ENCODE measurements at places on chromosomes 6 and 20.

GRCh38 chr20:63121749-63122405, 94.1 kb downstream of the YTHDF1 start:
- no peak for DNase-seq

DNA sequence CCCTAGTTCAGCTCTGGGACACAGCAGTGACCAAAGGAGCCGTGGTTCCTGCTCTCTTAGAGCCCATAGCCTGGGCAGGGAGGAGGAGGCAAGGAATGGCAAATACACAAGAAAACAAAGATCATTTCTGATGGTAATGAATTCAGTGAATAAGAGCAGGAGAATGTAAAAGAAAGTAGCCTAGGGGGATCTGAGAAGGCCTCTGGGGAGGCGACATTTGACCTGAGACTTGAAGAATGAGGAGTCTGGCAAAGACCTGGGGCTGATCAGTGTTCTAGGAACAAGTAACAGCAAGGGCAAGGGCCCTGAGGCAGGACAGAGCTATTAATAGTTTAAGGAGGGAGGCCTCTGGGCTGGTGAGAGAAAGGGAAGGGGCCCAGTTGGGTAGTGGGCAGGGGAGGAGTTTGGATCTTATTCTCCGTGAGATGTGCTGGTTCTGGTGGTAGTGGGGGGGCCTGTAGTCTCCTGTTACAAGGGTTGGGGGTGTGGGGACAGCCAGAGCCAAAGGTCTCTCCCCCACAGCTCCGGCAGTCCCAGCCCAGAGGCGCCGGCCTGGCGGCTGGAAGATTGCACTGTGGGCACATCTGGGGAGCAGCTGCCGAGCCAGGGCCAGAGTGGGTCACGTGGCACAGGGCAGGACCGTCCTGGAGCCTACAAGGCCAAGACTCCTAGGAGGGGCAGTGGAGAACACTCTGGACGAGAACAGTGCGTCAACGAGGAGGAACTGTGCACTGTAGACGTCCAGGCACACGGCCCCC, 9.3 kb upstream of the ID1 start:
- peak; percentile 79 for DNase-seq

GRCh38 chr20:3115190-3116107, 30.9 kb upstream of the AVP start:
- peak; percentile 85 for DNase-seq

GRCh38 chr20:33656783-33657703, 5.1 kb upstream of the C20orf144 start:
- no peak for DNase-seq

DNA sequence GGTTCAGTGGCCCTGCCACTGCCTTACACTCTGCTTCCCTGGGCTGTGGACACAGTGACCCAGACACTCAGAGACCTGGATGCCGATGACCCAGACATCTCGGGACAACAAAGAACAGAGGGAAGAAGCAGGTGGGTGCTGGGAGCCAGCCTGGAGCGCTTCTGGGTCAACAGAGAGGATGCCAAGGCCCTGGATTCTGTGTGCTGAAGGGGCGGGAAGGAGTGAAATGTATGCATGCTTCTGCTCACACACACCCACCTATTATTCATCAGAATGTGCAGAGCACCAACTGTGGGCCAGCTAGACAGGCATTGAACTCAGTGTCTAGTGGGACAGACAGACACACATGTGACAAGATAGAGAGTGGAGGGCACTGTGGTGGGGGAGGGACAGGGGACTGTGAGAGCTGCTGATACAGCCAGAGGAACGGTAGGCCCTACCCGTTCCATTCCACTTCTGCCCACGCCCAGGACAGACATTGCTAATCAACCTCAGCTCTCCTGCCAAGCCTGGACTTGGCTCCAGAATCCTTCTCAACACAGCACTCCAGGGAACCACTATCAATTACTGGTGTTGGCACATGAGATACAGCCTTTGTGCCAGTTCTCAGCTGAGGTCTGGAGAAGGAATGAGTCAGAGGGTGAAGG, 20.2 kb downstream of the KCNK15 start:
- no peak for DNase-seq

GRCh38 chr20:46023999-46024398, 5.0 kb upstream of the SLC12A5 start:
- no peak for DNase-seq

DNA sequence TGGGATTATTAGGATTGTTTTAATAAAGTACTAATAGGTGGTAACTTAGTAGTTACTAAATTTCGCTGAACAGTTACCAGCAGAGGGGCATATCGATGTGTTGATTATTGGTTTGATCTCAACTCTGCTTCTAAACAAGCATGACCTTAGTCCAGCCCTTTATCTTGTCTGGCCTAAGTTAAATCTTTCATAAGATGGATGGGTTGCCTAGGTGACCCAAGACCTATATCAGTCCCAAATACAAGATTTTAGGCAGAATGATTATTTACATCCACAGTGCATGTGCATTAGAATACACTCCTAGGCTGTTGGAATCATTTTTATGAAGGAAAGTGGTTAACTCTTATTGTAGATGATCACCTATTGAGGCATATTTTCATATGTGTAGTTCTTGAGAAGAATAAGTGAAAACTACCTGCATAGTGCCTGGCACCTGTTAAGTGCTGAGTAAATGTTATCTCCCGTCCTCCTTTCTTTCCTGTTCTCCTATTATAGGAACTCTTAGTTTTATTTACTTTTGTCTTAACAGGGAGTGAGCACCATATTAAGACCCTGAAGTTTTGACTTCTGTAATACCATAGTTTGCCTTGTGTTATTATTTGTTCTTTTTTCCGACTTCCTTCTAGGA, 1.1 kb downstream of the HSF2 start:
- DNase-seq, result peak; percentile 24

DNA sequence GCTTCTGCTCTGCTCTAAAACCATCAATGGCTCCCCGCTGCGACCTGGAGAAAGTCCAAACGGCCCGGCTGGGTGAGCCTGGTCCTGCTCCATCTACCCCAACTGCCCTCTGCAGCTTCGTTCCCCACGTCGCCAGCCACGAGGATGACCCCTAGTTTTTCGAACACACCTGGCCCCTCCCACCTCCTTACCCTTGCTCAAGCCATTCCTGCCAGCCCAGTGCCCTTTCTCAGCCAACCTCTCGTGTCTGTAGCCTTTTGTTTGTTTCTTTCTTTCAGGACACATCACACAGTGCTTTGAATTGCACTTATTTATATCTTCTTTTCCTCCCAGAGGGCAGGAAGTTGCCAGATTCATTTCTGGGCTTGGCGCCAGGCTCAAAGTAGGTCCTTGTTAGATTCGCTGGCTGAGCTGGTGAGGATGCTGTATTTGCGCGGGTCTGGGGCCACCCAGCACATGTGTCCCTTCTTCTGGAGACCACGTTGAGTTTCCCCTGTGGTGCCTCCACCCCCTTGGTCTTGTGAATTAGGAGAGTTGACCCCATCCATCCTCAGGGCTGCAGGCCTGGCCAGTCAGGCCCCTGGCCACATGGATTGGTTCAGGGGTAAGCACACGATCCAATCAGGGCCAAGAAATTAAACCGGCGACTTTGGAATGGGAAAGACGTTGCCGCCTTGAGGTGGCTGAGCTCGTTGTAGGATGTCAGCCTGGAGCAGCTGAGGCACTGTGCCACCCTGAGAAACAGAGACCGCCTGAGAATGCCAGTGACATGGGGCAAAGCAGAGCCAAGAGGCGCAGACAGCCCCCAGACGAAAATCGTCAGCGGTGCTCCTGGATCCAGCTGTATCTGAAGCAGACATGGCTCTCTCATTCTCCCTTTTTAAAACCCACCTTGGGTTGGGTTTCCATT, 156.0 kb downstream of the CEBPB start:
- DNase-seq, result peak; percentile 67

DNA sequence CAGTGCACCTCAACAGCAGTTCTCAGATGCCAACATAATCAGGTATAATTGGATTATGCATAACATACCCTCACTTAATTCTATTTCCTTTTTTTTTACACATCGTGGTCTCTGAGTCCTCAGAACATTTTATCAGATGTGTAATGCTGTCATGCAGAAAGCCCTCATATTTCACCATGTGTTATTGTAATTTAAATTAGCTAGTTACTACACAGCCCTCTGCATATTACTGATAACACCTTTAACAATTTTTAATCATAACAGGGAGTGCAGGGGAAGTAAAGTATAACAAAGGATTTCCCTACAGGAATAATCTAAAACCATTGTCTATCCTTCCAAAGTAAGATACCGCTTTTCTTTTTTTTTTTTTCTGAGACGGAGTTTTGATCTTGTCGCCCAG, 91.9 kb upstream of the CCDC28A start:
- no peak for DNase-seq

GRCh38 chr6:24464253-24465038, 24.9 kb downstream of the GPLD1 start:
- no peak for DNase-seq

DNA sequence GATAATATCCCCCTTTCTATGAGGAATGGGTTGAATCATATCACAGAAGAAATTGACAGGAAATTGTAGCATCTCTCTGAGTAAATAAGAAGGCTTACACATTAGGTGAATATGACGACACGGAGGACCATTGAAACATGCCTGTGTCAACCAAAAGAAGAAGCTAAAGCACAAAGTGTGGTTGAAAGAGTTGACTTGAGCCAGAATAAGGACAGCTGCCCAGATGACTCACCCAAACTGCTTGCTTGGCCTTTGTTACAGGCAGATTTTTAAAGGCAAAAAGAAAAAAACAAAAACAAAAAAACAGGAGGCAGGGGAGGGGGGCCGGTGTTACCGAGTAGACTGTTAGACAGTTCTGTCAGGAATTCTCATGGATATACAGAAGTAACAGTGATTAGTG, 129.8 kb upstream of the EDN1 start:
- no peak for DNase-seq

DNA sequence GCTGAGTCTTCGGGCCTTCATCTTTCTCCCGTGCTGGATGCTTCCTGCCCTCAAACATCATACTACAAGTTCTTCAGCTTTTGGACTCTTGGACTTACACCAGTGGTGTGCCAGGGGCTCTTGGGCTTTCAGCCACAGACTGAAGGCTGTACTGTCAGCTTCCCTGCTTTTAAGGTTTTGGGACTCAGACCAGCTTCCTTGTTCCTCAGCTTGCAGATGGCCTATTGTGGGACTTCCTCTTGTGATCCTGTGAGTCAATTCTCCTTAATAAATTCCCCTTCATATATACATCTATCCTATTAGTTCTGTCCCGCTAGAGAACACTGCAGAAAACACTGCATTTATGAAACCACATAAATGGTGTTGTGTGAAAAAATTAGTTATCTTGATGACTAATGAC, 13.9 kb upstream of the BCLAF1 start:
- DNase-seq, result no peak

DNA sequence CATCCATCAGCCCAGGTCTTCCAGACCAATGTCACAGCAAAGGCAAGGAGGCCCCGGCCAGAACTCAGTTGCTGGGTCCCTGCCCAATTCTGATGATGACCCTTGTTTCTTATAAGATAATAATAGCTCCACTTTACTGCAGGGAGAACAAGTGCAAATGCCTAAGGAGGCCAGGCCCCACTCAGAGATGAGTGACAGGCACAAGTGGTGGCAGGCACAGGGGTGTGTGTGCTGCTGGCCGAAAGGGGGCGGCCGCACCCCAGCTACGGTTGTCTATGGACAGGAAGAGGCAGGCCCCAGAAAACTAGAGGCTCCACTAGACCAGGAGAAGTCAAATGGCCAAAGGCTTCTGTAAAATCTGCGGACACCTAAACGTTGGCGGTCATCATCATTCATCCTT, 28.6 kb downstream of the GNAS-AS1 start:
- DNase-seq, result no peak

DNA sequence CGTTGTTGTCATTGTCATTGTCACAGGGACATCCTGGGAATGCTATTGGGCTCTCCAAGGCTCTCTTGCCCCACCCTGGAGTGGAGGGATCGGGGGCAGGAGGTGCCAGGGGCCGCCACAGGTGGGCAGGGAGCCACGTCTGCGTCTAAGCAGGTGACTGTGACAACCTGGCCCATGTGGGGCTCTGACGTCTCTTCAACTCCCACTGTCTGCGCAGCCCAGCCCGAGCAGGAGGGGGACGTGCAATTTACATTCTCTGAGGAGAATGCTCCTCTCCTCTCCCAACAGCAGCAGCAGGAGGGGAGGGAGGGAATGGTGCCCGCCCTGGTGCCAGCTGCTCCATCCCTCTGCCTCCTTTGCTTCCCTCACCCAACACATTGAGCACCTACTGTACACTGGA, 50.1 kb downstream of the GRM4 start:
- no peak for DNase-seq

DNA sequence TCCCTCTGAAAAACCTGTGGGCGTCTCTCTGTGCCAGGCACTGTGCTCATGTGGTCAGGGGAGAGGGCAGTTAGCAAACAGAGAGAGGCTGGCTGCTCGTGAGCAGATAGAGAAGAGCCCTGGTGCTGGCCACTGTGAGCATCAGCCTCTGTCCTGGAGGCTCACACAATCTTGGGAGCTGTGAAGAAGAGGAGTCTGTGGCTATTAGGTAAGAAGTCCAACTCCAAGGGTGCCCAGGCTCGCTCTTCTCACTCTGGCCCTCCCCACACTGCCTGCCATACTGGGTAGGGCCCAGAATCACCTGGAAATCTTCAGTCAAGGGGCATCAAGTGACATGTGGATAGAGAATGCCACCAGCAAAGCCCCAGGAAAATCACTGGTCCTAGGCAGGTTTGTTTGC, 14.1 kb downstream of the SCML4 start:
- no peak for DNase-seq

DNA sequence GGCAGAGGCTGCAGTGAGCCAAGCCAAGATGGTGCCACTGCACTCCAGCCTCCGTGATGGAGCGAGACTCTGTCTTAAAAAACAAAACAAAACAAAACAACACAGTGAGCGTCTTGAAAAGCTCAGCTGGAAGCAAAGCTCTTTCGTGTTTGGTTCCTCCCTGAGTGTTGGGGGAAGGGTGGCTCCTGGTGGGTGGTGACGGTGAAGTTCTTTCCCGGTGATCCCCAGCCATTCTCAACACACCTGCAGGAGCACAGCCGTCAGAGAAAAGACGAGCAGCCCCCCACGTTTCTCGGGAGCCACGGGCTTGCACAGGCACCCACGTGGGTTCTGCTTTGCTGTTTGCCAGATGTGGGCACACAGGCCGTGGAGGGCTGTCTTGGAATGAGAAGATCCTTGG, 3.2 kb downstream of the BHLHE23 start:
- no peak for DNase-seq

GRCh38 chr20:44291754-44292153, 19.2 kb downstream of the FITM2 start:
- DNase-seq, result no peak

GRCh38 chr6:125858427-125859320, 67.9 kb downstream of the NCOA7 start:
- peak; percentile 69 for DNase-seq

- no peak for DNase-seq
Observed at GRCh38 chr6:39365281-39366074, 43.0 kb upstream of the KCNK16 start.

DNA sequence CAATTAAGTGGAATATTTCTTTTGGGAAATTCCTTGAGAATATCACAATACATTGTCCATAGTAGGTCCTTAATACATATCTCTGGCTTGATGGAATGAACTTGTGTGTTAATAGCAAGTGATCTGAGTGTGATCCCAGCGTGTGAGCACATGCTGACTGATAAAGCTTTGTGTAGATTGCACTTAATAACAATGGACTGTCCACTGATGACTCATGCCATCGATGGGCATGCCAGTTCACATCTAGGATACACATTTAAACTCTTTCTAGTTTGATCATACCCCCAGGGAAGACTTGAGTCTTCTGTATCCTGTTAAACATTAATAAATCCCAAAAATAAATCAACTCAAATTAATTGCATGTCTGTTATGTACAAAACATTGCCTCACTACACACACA, 454.3 kb upstream of the SPTLC3 start:
- DNase-seq, result no peak

Measured in eye (tissue), 1 donor.